ENCODE measurements at places on chromosomes 12 and 14.
A peak's percentile ranks its signal among the peaks of the same experiment; 100 is the strongest.

GRCh38 chr14:35403603-35404448 lies 723 bp downstream of the NFKBIA start:
- DNase-seq: peak; percentile 96

DNA sequence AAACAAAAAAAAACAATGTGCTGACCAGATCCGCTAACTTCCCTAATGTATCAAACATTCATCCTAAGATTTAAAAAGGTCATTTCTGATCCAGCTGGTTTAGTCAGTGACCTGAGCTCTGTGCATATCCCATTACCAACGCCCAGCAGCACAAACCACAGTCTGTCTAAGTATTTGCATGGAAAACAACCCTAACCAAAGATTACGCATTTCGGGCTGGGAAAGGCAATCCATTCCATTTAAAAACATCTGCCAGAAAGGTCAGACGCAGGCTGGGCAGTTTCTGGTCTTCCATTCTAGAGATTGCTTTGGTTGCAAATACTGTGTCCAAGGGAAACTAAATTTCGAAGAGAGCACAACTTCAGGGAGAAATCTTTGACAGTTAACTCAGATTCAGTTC lies 234.9 kb downstream of the FLRT2 start:
- DNase-seq: no peak

- DNase-seq: no peak
Measured at GRCh38 chr12:84661786-84662185, 250.8 kb downstream of the SLC6A15 start.

- no peak for DNase-seq
Measured at GRCh38 chr12:15984097-15984800, 73.1 kb downstream of the DERA start.

GRCh38 chr12:113942209-113942608 lies 23.9 kb downstream of the RBM19 start:
- DNase-seq: no peak

GRCh38 chr12:4908684-4909409 lies 858 bp upstream of the KCNA1 start:
- no peak for DNase-seq

DNA sequence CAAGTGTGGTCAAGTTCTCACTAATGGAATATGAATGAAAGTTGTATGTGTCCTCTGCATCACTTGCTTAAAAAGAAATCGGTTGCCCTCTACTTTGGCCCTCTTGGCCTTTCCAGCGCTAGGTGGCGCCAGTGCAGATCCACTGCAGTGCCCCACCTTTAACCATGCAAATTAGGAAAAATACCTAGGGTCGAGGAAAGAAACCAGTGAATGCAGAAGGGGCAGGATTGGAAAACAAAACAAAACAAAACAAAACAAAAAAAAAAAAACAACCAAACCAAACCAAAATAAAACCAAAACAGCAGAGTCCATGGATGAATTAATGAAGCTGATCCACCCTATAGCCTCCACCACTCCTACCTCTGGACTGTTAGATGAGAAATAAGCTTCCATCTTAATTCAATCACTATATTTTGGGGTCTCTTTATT lies 12.9 kb upstream of the NEMF start:
- peak; percentile 77 for DNase-seq

GRCh38 chr12:4802841-4803240 lies 82.6 kb downstream of the GALNT8 start:
- no peak for DNase-seq

DNA sequence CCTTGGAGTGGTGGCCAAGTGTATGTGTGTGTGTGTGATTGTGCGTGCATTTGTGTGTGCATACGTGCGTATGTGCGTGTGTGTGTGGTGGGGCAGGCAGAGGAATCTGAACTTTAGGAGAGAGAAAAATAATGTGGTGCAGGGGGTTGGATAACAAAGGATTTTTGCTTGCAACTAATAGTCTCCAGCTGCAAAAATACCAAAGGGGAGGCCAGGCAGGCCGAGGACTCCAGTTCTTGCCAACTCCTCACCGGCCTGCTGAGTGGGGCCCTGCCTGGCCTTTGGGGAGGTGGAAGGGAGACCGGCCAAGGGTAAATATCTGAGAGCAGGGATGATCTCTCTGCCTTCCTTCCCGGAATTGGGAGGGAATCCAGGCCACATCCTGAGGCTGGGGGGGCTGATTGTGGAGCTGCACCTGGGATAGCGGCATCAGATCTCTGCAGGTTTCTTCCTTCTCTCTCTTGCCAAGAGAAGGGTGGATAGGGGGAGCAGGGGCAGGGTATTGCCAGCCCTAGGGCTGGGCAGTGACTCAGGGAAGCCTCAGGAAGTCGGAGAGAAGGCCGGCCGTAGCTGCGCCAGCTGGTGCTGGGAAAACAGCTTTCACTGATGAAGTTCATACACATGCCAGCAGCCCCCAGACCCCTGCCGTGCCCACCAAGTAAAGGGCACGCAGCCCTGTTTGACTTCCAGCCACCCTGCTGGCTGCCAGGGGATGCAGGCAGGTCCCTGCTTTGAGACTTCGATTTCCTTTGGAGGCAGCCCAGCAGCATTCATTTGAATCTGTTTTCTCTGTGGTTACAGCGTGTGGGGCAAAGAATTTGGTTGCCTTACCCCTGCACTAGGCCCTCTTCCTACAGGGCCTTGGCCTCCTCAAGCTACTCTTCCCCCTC lies 4.6 kb upstream of the LRP1-AS start:
- DNase-seq: no peak

DNA sequence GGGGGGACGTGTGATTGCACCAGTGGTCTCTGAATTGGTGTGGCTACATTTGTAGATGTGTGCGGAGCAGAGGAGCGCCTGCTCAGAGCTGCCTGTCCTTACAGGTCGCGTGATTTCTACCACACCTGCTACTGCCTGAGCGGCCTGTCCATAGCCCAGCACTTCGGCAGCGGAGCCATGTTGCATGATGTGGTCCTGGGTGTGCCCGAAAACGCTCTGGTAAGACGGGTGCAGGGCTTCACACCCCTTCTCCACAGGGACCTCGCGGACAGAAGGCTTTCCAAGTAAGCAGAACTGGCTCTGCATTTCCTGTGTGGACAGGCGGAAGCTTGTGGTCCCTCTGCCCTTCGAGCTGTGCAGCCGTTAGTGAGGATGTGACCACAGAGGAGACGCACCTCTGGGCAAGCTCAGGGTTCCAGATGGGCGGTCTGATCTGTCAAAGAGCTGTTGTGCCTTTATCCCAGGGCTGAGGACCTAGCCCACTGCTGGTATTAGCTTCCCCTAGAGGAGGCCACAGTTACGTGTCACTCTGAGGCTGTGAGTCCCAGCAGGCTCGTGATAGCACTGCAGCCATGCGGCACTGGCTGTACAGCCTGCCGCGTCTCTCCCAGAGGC lies 47.7 kb downstream of the MAX start:
- DNase-seq: peak; percentile 35

DNA sequence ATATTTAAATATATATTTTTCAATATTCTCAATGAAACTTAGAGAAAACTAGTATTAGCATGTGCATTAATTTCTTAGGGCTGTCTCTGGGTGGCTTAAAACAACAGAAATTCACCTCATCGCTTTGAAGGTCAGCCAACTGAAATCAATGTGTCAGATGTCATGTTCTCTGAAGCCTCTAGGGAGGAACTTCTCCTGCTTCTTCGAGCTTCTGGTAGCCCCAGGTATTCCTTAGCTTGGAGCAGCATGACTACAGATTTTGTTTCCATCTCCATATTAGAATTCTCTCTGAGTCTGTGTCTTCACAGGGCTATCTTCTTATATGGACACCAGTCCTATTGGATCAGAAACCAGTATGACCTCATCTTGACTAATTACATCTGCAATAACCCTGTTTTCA lies 221.5 kb downstream of the PDZRN4 start:
- no peak for DNase-seq

GRCh38 chr12:96335270-96335669 lies 65.0 kb downstream of the CDK17 start:
- no peak for DNase-seq

- DNase-seq: no peak
Measured at GRCh38 chr14:86521031-86521730, 991.2 kb downstream of the FLRT2 start.

- DNase-seq: no peak
Measured at GRCh38 chr14:91171291-91171690, 57.4 kb downstream of the DGLUCY start.

GRCh38 chr14:30082486-30082885 lies 154.8 kb upstream of the PRKD1 start:
- no peak for DNase-seq

DNA sequence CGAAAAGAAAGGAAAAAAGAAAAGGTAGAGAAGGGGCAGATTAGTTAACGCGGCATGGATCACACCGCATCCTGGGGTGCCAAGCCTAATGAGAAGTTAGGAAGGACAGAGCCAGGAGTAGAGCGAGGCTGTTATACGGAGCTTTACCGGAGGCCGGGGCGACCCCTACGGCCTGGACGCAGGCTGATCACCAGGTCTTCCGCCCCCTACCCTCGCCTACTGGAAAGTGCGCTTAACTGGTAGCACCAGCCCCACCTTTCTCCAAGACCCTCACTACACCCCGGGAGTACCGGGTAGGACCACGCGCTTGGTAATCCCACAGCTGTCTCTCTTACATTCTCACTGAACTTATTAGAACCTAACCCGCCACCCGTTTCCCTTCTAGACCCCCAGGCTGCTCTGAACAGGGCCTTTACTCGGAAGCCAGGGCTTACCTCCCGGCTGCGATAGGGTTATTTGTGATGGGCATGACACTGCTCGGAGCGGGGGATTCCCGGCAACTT lies 33.8 kb downstream of the WBP11 start:
- no peak for DNase-seq

DNA sequence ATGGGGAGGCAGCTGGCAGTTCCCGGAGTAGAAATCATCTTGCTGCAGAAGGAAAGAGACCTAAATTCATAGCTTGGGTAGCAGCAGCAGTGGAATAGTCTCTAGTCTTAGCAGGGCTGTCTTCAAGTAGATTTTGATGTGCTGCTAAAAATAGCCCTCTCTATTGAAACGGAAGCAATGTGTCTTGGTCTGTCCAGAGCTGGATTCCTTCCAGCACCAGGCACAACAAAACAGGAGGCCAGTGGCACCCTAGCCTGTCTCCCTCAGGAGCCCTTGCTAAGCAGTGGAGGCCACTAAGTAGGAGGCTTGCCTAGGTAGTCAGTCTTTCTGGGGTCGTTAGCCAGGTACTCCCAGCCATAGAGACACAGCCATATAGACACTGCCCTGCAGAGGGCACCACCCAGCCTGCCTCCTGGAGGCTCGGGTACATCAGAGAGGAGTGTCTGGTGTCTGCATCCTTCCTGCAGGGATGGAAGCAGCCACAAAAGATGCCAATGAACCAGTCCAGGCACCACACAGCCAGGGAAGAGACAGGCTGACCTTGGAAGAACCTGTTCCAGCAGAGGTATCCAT lies 97.5 kb downstream of the CRACR2A start:
- DNase-seq: no peak

DNA sequence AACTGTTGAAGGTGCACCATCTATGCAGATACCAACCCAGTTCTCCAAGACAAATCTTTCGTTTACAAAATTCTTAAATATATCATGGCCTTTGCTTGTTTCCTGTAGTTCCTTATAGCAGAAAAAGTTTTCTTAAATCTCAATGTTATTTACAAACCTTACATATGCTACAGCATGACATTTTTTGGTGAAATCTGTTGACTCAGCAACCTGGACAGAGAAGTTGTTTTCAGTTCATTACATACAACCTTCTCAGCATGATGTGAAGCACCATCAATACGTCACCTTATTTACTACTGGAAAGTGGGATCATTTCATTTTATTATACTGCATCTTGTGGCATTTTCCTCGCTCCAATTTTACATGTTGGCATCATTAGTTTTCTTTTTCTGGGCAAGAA lies 231.9 kb downstream of the SLC16A7 start:
- no peak for DNase-seq

DNA sequence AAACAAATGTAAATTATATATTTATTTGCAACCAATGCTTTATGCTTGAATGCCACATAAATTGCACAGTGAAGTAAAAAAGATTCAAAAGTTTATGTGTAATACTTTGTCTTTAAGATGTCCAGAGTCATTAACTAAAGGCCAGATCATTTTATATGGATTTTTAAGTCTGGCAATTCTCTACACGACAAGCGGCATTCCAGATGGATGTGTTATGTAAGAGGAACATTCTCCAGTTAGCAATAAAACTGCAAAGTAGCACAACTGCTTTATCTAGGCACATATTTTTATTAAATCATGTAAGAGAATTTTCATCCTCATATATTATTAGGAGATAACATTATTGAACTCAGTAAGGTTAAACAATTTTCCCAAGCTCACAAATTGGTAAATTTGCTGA lies 1717.7 kb upstream of the SEL1L start:
- no peak for DNase-seq

DNA sequence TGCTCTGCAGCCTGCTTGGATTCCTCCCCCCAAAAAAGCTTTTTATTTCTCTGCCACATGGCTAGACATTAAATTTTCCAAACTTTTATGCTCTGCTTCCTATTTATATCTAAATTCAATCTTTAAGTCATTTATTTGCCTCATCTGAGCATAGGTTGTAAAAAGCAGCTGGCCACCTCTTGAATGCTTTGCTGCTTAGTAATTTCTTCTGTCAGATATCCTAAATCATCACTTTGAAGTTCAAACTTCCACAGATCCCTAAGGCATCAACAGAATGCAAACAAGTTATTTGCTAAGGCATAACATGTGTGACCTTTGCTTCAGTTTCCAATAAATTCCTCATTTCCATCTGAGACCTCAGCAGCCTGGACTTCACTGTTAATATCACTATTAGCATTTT lies 209.6 kb downstream of the FSCB start:
- no peak for DNase-seq

DNA sequence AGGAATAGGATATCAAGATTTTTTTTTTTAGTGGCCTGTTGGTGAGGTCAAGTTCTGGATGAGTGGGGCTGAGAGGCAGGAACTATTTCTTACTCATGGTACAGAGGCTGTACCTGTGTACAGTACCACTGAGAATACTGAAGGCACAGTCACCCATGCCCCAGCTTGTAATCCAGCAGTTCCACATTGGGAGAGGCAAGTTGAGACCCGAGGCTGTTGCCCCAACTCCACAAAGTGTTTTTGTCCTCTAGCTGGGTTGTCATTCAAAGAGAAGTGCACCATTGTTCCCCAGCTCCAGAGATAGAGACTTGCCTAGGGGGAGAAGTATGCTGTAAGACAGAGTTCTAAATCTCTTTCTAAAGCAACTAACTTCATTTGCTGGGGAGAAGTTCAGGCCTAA lies 38.7 kb downstream of the ARID2 start:
- DNase-seq: no peak

GRCh38 chr12:109944561-109945359 lies 44.7 kb downstream of the TCHP start:
- DNase-seq: no peak

- DNase-seq: no peak
Measured at GRCh38 chr12:7047306-7047705, 13.2 kb upstream of the C1S start.
